NCI-H2107 (cell line): ENCODE measurements at places on chromosomes 4 and X.

DNA sequence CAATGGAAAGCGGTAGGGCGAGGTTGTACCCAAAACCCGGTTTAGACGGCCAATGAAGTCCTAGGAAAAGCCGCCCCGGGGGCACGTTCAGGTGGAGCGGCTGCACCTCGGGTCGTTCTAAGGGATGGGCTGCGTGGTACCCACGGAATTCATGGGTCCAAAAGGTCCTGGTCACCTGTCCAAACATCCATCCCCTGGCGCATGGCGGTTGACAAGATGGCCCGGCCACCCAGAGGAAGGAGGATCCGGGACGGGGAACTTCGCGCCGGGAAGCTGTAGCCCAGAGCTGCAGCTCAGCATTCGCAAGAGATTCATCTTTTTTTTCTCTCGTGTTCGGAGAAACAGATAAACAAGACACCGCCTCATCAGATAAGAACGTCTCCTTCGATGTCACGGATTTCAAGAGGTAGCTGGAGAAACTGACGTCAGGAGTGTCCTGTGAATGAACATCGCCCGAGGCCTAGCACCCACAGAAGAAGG lies 10.9 kb downstream of the PITX2 start:
- no peak for DNase-seq

- no peak for DNase-seq
Measured at GRCh38 chrX:141320801-141321200, 78.5 kb upstream of the SPANXC start.

- DNase-seq, result no peak
Measured at GRCh38 chr4:2733001-2733843, 22.9 kb downstream of the TNIP2 start.

- DNase-seq, result no peak
Measured at GRCh38 chrX:51047950-51048349, 137.4 kb downstream of the BMP15 start.

DNA sequence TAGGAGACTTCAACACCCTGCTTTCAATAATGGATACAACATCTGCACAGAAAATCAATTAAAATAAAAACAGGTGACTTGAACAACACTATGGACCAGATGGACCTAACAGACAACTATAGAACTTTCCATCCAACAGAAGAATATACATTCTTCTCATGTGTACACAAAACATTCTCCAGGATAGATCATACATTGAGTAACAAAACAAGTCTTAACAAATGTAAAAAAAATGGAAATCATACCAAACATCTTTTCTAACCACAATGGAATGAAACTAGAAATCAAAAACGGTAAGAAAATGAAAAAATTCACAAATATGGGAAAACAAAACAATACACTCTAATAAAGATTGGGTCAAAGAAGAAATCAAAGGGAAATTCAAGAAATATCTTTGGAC lies 24.7 kb downstream of the CYP2U1 start:
- DNase-seq, result no peak

DNA sequence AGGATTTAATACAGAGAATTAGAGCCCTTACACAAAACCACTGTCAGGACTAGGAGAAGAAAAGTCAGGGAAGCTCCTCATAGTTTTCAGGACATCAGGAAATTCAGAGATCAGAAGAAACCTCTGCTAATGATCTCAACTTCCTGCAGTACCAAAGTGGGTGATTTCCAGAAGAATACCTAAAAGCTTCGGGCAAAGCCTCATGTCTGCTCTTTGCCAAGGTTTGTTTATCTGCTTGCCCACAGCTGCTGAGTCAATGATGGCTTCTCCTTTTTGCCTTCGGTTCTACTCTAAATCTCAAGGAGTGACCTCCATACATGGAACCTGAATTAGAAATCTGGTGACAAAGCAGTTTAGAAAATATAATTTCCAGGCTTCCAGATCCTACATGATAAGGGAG lies 68.4 kb downstream of the USP38 start:
- DNase-seq, result no peak

GRCh38 chrX:72050011-72050410 lies 81.7 kb downstream of the RTL5 start:
- no peak for DNase-seq

DNA sequence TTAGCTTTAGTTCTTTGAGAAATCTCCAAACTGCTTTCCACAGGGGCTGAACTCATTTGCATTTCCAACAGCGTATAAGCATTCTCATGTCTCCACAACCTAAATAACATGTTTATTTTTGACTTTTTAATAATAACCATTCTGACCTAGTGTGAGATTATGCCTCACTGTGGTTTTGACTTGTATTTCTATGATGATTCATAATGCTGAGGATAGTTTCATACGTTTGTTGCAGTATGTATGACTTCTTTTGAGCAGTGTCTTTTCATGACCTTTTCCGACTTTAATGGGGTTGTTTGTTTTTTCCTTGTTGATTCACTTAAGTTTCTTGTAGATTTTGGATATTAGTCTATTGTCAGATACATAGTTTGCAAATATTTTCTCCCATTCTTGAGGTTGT lies 1833.0 kb upstream of the PCDH10 start:
- no peak for DNase-seq

- no peak for DNase-seq
Measured at GRCh38 chr4:14650127-14650526, 352.2 kb upstream of the CPEB2 start.

GRCh38 chrX:104482757-104483156 lies 83.2 kb upstream of the IL1RAPL2 start:
- no peak for DNase-seq

GRCh38 chr4:152509595-152510225 lies 26.2 kb downstream of the FBXW7 start:
- DNase-seq, result no peak

DNA sequence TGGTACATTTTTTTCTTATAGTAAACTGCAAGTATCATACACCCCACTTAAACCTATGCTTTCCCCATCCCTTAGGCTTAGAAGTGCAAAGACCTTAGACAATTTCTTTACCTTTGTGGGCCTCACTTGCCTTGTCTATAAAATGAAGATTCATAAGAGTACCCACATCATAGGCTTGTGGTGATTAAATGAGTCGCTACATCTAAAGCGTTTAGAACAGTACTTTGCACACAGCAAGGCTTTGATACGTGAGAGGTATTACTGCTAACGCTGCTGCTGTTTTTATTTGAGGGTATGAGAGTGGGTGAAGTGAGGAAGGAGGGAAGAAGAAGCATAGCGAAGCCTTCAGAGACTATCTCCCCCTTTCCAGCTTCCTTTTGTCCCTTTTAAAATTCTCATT lies 87.8 kb upstream of the RPS6KA3 start:
- DNase-seq, result no peak

GRCh38 chrX:107272431-107272921 lies 66.1 kb downstream of the DNAAF6 start:
- no peak for DNase-seq

DNA sequence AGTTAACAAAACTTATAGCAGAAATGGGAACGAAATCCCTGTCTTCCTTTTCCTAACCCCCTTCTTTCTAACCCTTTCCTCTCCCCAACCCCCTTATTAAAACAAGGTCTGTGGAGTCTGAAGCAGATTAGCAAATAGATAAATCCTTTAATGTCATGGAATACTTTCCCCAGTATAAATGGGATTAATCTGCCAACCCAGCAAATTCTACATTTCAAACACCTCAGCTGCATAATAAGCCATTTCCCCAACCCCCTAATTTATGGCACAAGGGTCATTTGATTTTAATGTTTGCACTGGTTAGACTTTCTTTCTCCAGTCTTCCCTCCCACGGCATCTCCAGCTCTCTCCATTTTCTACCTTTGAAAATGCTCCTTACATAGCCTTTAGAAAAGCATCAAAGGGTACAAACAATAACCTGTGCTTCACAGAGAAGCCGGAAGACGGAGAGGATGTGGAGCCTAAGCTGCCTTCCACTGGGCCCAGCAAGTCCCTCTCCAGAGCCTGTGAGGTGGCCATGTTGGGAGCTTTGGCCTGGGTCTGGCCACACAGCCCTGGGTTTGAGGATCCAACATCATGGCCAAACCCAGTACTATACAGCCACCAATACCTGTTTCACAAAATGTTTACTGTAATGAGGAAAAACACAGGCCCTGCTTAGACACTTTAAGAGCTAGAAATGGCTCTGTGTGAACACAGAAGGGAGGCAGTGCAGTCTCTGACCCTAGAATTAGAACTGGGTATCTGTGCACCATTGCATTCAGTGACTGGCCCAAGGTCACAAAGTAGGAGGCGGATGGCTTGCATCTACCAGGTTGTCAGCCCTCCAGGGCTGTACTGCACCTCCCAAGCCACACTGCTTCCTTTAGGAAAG lies 56.9 kb upstream of the SPRY1 start:
- no peak for DNase-seq

- DNase-seq, result no peak
Measured at GRCh38 chrX:149504226-149504914, 736 bp downstream of the IDS start.

DNA sequence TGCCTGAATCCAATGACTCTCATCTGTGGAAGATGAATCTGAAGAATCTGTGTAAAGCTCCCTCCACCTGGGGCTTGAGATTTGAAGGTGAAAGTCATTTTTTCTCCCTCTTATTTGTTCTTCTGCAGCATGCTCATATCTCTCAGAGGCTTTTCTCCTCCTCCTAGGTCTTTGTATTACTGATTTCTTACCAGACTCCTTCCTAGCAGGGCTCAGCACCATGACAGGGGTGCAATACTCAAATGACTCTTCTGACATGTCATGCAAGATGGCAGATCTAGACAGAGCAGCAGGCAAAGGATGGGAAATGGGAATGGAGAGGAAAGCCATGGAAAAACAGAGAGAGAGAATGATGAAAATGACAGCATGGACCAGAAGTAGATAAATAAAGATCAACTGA lies 118.3 kb downstream of the TMA16 start:
- no peak for DNase-seq

- no peak for DNase-seq
Measured at GRCh38 chrX:74248889-74249288, 55.1 kb upstream of the ZCCHC13 start.

DNA sequence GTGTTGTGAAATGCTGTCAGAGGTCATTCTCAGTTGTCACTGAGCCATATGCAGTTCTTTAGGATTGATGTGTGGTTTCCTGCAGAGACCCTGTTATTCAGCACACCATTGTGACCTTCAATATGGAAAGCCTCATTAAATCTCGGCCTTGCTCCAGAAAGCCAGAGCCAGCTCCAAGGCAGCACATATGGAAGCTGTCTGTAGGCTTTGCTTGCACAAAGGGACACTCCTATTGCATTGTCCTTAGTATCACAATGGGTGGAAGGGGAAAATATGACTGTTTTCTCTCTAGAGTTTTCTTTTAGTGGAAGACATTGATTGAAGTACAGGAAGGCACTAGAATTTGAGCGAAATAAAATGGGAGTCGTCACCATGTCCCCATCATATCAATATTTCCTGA lies 179.0 kb downstream of the CEP135 start:
- DNase-seq, result no peak

DNA sequence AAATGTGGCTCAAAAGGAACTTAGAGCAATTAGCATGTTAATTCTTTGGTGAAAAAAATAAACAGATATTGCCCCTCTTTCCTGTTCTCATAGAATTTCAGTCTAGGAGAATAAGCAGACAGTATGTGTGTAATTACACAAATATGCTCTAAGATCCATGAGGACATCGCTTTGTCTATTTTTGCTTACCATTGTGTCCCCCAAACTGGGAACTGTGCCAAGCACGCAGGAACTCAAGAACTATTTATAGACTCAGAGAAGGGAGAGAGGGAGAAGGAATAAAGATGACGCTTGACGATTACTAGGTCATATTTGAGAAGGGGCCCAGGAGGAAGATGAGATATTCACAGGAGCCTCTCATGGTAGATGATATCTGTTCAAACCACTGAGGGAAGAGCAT lies 692.6 kb downstream of the RAB28 start:
- no peak for DNase-seq

- no peak for DNase-seq
Measured at GRCh38 chr4:173547889-173548288, 17.9 kb upstream of the HAND2 start.

DNA sequence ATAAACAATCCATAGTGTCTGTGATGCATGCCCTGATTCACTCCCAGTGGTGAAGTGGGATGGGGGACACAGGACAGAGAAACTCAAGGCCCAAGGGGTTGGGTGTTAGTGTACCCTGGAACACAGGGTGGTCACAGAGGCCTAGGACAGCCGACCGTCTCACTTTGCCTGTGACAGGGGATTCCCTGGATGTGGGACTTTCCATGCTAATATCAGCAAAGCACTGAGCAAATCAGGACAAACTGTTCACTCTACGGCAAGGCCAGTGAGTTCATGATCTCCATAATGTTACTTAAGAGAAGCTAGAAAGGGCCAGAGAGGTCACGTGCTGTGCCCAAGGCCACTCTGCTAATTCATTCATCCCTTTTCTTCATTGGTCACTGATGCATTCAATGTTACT lies 158.7 kb upstream of the RBPJ start:
- no peak for DNase-seq

DNA sequence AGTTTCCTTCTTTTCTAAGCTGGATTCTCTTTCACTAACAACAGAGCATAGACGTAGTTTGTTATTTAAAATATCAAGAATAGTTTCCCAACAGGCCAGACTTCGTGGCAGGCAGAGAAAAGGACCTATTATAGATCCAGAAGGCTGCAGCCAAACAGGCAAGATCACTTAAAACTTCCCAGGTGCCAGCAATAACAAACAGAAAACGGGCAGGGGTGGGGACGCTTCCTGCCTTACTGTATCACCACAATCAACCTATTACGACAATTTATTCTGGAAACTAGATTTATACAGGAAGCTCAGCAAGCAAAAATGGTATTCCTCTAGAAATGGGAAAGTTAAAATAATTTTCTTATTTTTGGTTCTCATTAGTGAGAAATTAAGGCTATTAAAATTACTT lies 22.1 kb downstream of the RWDD4 start:
- DNase-seq, result no peak

- DNase-seq, result no peak
Measured at GRCh38 chr4:16222957-16223527, 3.2 kb downstream of the TAPT1 start.

GRCh38 chr4:4677556-4678522 lies 136.0 kb upstream of the STX18 start:
- DNase-seq, result no peak

- DNase-seq, result no peak
Measured at GRCh38 chrX:31932769-31933168, 860.9 kb upstream of the FTHL17 start.

- no peak for DNase-seq
Measured at GRCh38 chr4:31374256-31374960, 654.2 kb downstream of the PCDH7 start.

DNA sequence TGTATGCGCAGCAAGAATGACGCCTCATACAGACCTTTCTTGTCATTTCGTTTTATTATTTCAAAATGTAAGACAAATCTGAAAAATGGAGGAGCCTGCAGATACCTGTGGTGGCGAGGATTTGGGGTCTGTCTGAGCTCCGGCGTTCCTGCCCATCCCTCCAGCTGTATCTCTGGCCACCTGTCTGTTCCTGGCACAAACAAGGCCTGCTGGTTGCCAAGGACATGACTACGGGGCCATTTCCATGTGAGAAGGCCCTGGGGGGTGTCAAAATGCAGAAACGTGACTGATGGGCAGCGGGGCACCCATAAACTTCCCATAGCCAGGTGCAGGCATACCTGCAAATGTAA lies 591 bp upstream of the TSPAN7 start:
- DNase-seq, result no peak
